Astrocyte (in vitro differentiated cells and primary cell): ENCODE measurements at places on chromosomes 3 and 15.

DNA sequence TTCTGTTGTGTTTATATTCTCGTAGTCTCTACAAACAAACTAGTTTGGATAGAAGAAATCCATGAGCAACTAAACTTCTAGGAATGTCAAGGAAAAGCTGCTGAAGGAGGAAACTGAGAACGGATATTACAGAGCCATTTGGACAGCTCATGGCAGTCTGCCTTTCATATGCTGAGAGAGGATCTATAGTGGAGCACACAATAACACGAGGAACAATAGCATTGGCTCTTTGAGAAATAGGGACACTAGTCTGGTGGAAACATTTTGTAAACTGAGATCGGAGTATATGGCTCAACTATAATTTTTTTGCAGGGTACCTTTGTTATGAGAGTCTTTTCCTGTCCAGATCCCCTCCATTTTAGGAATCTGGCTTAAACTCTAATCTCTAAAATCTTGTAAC lies 200.5 kb downstream of the CLSTN2 start:
- no peak for DNase-seq

DNA sequence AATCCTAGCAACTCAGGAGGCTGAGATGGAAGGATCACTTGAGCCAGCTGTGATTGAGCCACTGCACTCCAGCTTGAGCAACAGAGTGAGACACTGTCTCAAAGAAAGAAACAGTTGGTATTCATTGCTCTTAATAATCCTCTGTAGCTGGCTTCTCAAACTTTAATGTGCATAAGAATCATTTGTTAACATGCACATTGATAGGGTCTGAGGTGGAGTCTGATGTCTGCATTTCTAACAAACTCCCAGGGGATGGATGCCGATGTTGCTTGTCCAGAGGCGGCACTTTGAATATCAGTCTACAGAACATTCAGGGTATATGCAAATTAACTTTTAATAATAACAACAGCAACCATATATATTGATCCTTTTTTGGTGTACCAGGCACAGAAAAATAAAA lies 39.9 kb downstream of the NKIRAS1 start:
- DNase-seq, result no peak

GRCh38 chr15:44010089-44010488 lies 183.3 kb downstream of the WDR76 start:
- DNase-seq, result peak; percentile 83

DNA sequence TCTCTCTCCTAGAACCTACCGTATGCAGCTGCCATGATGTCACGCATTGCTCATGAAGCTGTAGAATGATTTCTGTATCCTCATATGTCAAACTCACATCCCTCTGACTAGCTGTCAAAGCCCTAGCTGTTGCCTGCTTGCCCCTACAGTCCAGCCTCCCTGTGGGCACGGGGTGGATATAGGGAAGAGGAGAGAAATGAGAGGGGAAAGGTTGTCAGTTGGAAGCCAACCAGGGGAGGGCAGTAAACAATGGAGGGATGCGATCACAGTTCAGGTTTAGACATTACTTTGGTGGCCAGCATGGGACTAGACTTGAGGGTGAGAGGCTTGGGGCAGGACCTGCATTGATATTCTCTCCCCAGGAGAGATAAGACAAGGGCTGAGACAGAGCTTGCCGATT lies 1.7 kb upstream of the HDGFL3 start:
- DNase-seq, result no peak

- DNase-seq, result no peak
These were observed 282.5 kb upstream of the TTC14 start for GRCh38 chr3:180319461-180319860.

GRCh38 chr3:107456501-107456900 lies 66.3 kb upstream of the BBX start:
- no peak for DNase-seq

DNA sequence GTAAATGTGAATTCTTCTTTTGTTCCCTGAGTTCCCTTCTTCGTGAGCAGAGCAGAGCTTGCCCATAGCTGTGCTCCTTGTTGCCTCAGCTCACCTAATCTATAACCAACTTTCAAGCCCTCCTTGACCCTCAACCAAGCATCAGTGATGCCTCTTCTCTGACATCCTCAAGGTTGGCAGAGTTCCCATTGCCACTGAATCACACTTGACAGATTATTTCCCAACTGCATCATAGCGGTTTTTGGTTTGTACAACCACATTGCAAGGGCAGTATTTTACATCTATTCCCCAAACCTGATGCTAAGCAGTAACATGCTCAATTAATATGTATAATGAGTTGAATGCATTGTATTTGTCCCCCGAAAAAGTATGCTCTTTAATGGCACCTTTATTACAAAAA lies 133.0 kb upstream of the SNTN start:
- DNase-seq, result peak; percentile 51

- DNase-seq, result no peak
These were observed 455.6 kb upstream of the RARB start for GRCh38 chr3:24972491-24972890.

GRCh38 chr15:60343221-60343970 lies 54.4 kb downstream of the ANXA2 start:
- DNase-seq, result no peak

- DNase-seq, result peak; percentile 15
These were observed 212.6 kb upstream of the PLSCR5 start for GRCh38 chr3:146817704-146818103.

- no peak for DNase-seq
These were observed 46.9 kb downstream of the PIK3R4 start for GRCh38 chr3:130699765-130700164.

DNA sequence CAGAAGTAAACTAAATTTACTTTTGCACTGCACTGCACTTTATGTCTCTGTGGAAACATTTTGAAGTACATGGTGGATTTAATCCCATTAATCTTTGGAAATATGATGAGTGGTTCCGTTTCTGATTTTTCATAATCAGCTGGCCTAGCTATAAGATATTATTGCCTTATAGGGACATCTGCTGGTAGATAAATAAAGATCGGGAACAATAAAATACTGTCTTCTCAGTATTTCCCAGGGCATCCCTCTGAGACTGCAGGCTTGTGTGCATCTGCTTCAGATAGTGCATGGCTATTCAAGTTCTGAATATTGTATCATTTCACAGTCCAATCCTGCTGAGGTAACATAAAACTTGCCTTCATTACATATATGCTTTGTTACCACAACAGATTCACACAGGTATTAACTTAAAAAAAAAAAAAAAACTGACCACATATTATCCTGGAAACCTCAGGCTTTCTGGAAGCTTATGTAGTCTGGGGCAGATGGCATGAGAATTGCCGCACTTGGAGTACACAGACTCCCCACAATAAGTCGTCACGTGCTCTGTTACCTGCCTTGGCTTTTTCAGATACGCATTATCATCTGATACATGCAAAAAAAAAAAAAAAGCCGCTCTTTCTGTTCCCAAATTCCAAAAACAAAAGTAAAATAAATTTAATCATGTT lies 330.8 kb upstream of the AGTR1 start:
- no peak for DNase-seq
